ENCODE measurements at places on chromosomes 7 and 10.

DNA sequence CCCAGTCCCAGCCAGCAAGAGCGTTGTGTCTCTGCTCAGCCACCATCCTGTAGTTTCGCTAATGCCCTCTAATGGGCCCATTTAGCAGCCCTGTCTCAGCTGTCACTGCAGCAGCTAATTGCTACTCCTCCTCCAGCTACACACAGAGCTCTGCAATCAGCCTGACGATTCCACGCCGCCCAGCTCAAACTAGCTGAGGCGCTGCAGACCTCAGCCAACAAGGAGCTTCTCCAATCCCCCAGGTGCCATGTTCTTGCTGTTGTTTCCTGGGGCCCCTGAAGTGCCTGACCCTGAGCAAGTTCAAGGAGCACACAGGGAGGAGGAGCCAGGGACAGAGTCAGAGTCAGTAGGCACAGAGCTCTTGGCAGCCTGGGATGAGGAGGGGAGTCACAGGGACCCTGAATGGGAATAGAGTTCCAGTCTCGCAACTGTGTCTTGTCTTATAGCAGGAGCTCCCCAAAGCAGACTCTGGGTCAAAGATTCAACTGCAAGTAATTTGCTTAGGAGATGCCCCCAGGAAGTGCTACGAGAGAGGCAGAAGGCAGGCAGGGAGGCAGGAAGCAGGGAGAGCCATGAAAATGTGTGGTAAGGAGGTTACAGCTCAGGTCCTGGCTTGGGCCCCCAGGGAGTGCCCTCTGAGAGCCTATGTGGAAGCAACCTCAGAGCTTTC lies 135.8 kb upstream of the UNC5B start:
- no peak for DNase-seq

GRCh38 chr10:62577666-62578291 lies 203.6 kb downstream of the ZNF365 start:
- no peak for DNase-seq

DNA sequence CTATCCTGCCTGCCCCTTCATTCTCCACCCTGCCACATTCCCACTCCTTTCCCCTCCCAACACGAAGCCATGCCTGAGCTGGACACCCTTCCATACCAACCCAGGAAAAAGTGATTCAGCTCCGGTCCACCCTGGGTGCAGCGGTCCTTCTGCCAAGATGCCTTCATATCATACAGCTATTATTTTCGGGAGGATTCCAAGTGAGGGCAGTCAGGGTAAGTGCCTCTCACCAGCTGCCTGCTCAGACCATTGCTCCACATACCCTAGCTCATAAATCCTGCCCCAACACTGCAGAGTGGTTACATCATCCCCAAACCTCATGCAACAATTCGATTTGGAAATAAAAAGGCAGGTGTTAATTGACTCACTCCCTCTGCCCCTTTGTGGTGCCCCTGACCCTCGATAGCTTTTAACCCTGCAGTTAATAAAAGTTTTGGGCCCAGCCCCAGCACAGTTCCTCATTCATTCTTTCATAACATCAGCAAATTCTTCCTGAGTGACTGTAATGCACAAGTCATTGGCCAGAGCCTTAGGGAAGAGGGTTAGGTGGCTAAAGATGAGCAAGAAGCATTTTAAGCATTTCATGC lies 42.6 kb downstream of the ZNF503 start:
- DNase-seq: peak; percentile 22

DNA sequence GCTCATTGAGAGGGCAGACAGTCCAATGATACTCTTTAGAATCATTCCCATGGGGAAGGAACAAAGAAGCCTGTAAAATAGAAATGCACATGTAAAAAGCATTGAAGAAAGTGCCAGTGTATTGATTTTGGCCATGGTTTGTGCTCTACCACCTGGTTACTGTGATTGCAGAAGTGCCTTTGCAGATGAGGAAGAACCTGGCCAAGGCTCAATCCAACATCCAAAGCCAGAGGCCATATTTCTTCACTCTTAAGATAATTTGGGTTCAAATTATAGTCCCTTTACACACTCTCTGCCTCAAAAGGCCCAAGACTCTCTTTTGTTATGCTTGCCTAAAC lies 122.1 kb downstream of the EGFR start:
- no peak for DNase-seq

- no peak for DNase-seq
Measured at GRCh38 chr10:119368991-119369869, 161.9 kb downstream of the GRK5 start.

GRCh38 chr7:86931439-86931838 lies 128.0 kb downstream of the ELAPOR2 start:
- no peak for DNase-seq

GRCh38 chr10:21907436-21907835 lies 96.1 kb downstream of the DNAJC1 start:
- DNase-seq: no peak

DNA sequence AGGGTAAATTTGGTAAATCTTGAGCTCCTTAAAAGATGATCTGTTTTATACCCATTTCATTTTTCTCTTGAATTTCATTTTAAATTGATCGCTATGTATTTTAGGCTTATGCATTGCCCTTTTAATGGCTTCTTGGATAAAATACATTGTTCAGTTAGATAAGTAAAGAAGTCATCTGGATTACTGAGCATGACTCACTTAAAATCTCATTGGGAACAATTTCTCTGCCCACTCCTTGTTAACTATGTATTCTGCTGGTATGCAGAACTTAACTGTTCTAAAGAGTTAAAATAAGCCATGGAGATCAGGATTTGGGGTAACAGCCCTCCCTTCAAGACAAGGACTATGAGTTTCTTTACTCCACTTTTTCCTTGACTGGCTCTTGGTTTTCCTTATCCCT lies 134.2 kb downstream of the SND1 start:
- no peak for DNase-seq

Data from non-pigmented ciliary epithelial cell (primary cell).